Head of caudate nucleus (tissue), 42 donors: ENCODE measurements at places on chromosomes 5 and 9.

DNA sequence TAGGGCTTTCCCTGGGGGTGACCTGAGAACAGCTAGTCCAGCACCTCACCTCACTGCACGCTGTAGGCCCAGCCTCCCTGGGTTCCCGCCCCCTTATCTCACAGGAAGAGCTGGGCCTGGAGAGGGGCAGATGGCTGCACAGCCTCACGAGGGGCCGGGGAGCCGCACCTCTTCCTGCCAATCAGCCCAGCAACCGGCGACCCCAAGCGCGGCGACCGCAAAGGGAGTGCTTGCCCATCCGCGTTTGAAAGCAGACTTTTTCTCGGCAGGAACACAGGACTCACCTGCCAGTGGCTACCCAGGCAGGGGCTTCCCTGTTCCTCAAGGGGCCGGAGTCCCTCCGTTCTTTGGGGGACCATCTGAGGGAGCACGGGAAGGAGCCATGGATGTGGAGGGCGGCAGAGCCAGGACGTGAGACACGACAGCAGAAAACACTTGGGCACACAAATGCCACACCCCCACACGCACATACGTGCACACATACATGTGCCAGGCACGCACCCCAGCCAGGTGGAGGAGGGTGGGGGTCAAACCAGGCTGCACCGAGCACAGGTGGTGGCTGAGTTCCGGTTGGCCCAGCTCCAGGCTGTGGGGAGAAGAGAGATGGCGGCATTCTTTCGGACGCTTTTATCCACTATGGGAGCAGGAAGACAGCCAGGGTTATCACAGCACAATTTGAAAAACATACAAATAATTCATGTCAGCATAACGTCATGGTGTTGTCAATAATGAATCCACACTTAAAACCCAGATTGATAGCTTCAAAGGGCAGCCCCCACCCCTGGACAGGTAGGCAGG lies 11.3 kb downstream of the TMEM250 start:
- DNase-seq, result no peak

- DNase-seq, result no peak
Observed at GRCh38 chr5:62111428-62111827, 194.6 kb upstream of the KIF2A start.

DNA sequence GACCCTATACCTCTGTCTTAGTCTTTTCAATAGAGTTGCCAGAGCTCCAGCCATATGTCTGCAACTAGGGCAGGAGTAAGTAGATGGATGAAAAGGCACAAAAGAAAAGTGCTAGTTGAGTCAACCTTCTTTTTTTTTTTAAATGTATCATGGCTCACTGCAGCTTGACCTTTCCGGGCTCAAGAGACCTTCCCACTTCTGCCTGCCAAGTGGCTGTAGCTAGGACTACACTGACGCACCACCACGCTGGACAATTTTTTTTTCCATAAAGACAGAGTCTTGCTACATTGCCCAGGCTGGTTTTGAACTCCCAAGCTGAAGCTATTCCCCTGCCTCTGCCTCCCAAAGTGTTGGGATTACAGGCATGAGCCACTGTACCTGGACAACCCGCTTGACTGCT lies 27.3 kb downstream of the FOXE1 start:
- no peak for DNase-seq

GRCh38 chr9:5375091-5375490 lies 35.4 kb upstream of the RLN1 start:
- DNase-seq, result no peak

DNA sequence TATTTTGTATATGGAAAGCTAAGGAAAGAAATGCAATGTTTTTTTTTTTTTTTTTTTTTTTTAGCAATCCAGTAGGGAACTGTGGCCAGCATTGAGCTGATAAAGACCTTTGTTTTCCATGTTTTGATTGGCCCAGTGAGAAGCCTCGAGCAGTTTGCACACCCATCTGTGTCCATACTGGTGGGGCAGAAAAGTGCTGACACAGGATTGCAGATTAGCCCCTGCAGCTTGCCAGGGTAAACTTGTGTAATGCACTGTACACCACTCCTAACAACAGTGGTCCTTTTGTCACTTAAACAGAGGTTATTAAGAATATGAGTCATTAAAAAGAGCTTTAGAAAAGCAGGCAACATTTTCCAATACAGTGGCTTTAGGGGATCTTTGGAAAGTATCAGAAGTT lies 132.8 kb upstream of the CDKN2B start:
- no peak for DNase-seq

GRCh38 chr5:168932400-168933189 lies 353.4 kb upstream of the PANK3 start:
- no peak for DNase-seq

GRCh38 chr9:5850724-5851122 lies 17.8 kb upstream of the ERMP1 start:
- no peak for DNase-seq

GRCh38 chr9:96487029-96487396 lies 37.0 kb downstream of the HABP4 start:
- no peak for DNase-seq

GRCh38 chr9:94798708-94799107 lies 72.2 kb downstream of the AOPEP start:
- DNase-seq, result no peak

- no peak for DNase-seq
Observed at GRCh38 chr5:102855681-102856388, 100.7 kb downstream of the PAM start.

DNA sequence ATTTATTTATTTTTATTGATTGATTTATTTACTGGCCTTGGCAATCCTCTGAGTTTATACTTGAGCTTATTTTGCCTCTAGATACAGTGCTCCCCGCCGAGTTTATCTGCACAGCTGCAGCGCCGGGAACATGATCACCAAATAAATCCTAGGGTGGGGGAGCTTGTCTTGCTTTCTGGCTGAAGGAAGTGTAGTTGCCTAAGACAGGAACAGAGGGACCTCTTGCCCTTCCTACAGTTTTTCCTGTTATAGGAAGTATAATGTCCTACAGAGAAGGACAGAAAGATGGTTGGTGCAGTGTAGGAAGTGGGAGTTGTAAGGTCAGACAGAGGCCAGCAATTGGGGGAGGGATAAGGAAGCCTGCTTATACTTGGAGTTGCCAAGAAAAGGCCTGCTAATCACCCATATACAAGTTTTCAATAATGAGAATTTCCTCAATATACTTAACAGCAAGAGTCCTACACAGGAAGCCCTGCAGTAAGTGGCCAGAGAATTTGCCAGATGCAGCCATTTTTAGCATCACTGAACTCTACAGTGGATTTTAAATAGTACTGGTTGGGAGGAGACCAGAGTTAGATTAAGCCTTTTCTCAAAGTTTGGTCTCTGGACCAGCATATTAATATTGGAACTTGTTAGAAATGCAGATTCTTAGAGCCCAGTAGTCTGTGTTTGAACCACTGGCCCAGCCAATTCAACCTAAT lies 7.7 kb downstream of the AOPEP start:
- DNase-seq, result no peak

DNA sequence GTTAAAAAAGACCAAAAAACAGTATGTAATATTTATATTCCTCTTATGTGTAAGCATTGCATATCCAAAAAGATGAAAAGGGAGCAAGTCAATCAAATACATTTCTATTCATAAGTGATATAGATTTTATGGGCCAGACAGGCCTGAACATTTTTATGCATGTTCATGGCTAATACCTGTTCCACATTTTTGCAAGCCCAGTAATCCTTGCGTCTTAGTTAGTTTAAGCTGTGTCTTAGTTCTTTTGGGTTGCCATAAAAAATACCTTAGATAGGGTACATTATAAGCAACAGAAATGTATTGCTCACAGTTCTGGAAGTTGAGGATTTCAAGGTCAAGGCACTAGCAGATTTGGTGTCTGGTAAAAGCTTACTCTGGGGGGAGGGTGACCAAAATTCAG lies 342.1 kb downstream of the TAF11L14 start:
- DNase-seq, result no peak

GRCh38 chr9:22047596-22047995 lies 38.5 kb upstream of the CDKN2B start:
- DNase-seq, result no peak

- DNase-seq, result no peak
Observed at GRCh38 chr5:148969291-148969690, 93.6 kb downstream of the SH3TC2 start.

DNA sequence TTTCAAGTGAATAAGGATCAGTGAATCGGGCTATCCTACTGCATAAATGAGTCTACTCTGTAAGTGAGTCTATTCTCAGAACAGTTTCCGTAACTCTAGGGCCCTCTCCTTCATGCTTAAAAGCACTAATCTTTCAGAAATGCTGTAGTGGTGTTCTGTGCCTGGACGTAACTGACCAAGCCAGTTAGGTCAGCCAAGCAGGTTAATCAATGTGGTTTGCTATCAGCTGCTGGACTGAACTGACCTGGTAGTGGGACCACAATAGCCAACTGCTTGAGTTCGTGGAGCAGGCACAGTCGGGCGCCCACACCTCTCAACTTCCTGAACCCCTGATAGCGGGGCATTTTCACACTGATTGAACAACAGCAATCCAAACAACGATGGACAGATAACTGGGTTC lies 6.8 kb downstream of the SLC1A3 start:
- DNase-seq, result no peak

- no peak for DNase-seq
Observed at GRCh38 chr9:69599232-69599971, 72.8 kb downstream of the APBA1 start.

DNA sequence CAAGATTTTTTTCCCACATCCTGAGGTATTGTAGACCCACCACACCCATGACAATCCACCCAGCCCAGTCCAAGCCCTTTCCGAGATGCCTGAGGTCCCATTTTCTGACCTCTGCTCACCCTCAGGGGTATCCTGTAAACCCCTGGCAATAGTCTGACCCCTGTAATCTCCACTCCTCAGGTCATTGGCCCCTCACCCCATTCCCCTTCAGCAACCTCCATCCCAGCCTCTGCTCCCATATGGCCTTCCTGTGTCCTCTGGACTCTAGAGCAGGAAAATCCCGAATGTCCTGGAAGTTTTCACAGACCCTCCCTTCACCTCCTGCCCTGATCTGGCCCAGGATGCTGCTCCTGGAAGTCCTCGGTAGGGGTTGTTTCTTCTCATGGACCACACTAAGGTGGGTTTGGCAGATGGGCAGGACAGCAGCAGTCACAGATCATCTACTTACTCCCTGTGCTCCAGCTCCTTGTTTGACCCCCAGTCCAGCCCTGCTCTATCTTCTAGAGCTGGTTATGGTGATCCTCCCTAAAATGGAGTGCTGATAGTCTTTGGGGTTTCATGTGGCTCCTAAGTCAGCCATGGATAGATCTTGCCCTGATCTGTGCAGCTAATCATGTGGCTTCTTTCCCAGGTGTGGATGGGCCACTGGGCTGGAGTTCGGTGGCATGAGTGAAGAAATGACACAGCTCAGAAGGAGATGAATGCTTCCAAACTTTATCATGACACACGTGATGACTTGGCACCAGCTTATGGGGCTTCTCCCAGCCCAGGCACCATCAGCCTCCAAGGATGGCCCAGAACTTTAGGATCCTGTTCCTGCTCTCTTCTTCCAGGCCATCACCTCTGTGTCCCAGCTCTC lies 12.0 kb upstream of the ACSL6 start:
- no peak for DNase-seq

DNA sequence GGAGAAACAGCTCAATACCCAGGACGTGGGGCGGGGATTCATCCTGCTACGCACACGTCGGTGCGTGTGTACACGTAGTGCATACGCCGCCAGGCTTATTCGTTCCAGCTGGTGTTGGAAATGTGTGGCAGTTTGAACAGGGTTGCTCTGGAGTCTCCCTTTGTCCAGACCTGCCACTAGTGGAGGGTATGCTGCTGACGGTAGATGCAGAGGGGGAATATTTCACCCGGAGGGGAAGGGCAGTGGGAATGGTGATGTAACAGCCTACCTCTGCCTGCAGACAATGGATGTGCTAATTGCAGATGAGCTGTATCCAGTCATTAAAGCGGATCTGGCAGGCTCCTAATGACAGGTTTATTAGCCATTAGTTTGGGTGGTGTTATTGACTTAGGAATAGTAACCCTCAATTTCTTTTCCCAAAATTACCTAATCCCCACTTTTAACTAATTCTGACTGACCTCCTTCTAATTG lies 142.7 kb downstream of the PAX5 start:
- no peak for DNase-seq

GRCh38 chr9:88753691-88754367 lies 218.9 kb downstream of the NXNL2 start:
- no peak for DNase-seq

- no peak for DNase-seq
Observed at GRCh38 chr5:138538943-138539627, 4.0 kb downstream of the ETF1 start.

DNA sequence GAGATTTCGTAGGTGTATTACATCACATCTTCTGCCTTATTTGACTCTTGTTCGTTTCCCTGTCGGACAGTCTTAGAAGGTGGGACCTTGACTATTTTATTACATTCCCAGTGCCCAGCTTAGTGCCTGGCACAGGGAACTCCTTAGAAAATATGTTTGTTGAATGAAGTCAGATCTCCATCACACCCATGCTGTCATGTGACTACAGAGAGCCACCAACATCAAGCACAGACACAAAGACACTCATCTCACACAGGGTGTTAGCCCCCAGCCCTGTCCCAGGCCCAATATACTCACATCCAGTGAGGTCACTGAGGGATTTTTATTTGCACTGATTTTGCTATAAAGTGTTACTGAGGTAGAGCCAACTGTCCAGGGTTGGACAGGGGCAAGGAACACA lies 692 bp upstream of the SRA1 start:
- DNase-seq, result no peak

- DNase-seq, result no peak
Observed at GRCh38 chr9:122468735-122469134, 9.0 kb downstream of the OR1J1 start.

GRCh38 chr5:180090769-180091546 lies 19.4 kb upstream of the RNF130 start:
- peak; percentile 39 for DNase-seq

DNA sequence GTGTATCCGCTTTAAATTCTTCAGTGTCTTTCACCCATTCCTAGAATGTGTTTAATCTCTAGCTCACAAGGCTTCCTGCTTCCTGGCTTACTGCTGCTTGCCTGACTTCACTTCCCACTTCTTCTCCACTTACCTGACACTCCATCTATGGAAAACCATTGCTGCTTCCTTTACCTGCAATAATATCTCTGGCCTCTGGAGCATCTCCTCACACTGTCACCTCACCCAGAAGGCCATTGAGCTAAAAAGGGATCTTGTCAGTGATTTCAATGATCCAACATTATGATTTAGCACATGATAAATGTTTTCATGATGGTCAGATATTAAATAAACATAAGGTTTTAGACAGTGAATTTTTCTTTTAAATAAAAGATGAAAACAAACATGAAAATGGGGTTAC lies 281.1 kb downstream of the MRPS30 start:
- no peak for DNase-seq

GRCh38 chr9:134680393-134681060 lies 38.9 kb downstream of the COL5A1 start:
- DNase-seq, result no peak

DNA sequence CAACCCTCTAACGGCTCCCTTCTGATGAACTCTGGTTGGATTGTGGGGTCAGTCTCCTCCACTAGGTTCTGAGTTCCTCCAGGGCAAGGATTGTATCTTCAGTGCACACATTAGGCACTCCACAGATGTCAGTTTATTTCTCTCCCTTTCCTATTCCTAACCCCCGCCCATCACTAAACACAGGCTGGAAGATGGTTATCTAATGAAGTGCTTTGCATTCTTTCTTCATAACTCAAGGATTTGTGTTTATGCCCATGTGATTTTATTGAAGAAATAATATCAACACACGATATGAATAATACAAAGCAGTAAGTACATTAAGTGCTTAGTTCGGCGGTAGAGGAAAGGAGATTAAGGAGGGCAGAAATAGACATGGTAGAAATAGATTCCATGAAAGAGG lies 4.4 kb upstream of the CREBRF start:
- DNase-seq, result no peak

GRCh38 chr9:93819905-93820304 lies 135.2 kb downstream of the BARX1 start:
- no peak for DNase-seq
